ENCODE measurements at places on chromosomes 12 and 14. TPM values are rescaled to one million over a fixed set of nuclear protein-coding genes. Genes with fewer than 3 reads are reported as not detected.
A peak's percentile ranks its signal among the peaks of the same experiment; 100 is the strongest.

Gene JDP2
- 21.9 TPM for total RNA-seq

GRCh38 chr12:131860472-131861260 lies 32.5 kb downstream of the MMP17 start:
- H3K4me3 ChIP-seq = peak overlapping the region; percentile 50
- peak; percentile 41 for DNase-seq
- peaks cover 53% of the 10 kb centered on the region for H3K27me3 ChIP-seq
- H3K4me1 ChIP-seq = peaks cover 8% of the 10 kb centered on the region
- H3K27ac ChIP-seq = peak overlapping the region; percentile 27

DNA sequence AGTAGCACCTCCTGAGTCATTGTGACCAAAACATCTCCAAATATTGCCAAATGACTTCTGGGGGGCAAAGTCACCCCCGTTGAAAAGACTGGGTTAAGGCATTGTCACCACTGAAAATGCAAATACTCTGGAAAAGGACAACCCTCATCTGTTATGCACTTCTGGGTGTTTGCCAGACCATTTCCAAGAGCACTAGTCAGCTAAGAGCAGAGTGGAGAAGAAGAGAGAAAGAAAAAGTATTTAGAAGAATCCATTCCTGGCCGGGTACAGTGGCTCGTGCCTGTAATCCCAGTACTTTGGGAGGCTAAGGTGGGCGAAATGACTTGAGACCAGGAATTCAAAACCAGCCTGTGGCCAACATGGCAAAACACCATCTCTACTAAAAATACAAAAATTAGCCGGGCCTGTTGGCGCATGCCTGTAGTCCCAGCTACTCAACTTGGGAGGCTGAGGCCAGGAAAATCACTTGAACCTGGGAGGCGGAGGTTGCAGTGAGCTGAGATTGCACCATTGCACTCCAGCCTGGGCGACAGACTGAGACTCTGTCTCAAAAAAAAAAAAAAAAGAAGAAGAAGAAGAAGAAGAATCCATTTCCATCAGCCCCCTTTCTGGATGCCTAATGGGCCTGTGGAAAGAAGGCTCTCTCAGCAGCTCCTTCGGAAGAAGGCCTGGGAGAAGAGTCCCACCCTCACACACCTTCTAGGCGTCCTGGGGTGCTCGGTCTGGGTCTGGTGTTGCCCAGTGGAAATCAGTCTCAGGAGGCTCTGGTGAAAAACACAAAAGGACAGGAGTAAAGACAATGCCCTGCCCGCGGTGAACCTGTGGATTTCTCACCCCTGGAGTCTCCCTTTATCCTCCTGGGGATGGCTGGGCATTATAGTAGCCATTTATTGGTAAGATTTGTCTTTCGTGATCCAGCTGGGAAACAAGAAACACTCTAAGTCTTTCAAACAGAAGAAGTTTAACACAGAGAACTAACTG lies 3.5 kb upstream of the LTBR start:
- no peak overlapping the region for H3K27ac ChIP-seq
- H3K4me3 ChIP-seq = no peak overlapping the region
- peaks cover 60% of the 10 kb centered on the region for H3K4me1 ChIP-seq
- no peaks in the 10 kb centered on the region for H3K27me3 ChIP-seq
- H3K36me3 ChIP-seq = no peaks in the 10 kb centered on the region

DNA sequence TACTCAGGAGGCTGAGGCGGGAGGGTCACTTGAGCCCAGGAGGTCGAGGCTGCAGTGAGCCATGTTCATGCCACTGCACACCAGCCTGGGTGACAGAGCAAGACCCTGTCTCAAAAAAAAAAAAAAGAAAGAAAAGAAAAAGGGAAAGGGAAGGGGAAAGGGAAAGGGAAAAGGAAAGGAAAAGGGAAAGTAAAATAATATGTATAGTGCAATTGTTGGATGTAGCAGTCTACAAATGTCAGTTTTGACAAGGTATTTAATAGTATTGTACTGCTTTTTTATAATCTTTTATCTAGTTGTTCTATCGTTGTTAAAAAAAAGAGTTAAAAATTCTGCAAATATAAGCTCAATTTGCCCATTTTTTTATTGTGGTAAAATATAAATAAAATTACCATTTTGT lies 67.3 kb downstream of the SLC2A13 start:
- H3K27me3 ChIP-seq = no peaks in the 10 kb centered on the region
- no peak for DNase-seq
- no peak overlapping the region for H3K27ac ChIP-seq
- H3K36me3 ChIP-seq = no peaks in the 10 kb centered on the region
- H3K4me3 ChIP-seq = no peak overlapping the region

DNA sequence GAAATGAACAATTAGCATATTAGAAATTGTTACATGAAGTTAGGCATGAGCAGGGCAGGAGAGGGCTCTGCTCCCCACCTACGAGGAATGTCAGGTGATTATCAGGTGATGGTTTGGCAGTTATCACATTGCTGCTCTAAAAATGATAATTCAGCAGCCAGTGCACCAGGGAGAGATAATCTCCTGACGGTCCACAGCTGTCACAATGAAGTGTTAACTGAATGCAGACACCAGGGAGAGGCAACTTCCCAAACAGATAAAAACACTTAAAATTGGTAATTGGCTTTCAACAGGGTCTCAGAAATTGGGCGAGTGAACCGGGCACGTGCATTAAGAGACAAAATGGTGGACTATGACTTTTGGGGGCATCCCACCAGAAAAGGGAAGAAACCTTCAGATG lies 176.0 kb downstream of the GRIP1 start:
- H3K4me1 ChIP-seq = no peaks in the 10 kb centered on the region
- no peak for DNase-seq
- no peak overlapping the region for H3K27ac ChIP-seq
- H3K4me3 ChIP-seq = no peak overlapping the region

DNA sequence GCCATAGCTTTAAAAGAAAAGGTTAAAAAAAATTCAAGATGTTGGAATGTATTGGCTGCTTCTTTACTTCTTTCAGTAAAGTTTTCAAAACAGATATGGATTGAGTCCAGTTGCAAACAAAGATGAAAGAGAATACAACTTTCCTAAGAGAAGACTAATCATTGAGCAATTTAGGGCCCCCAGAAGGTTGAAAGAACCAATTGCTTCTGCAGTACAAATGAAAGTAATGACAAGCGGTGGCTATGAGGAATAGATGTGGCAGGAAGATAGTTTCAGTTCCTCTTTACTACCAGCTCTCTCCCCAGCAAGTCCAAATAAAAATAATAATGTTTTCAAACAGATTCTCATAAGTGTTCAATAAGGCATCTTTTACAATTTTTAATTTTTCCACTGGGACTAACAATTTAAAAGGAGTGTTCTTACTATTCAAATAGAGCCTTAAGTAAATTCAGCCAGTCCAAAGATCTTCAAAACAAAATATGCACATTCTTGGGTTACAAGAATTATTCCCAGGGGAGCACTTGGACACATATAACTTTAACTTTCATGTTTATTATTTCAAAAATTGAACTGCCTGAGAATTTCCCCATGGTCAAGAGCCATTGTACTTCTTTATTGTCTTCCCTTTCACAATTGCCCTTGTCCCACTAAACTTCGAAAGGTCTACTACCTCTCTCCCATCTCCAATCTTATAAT lies 62.3 kb upstream of the PPP1R12A start:
- no peak overlapping the region for H3K4me3 ChIP-seq
- no peak overlapping the region for H3K27ac ChIP-seq
- no peak for DNase-seq
- H3K27me3 ChIP-seq = no peaks in the 10 kb centered on the region
- H3K4me1 ChIP-seq = no peaks in the 10 kb centered on the region

- H3K4me3 ChIP-seq = peak overlapping the region; percentile 80
- DNase-seq = no peak
- H3K4me1 ChIP-seq = peaks cover 18% of the 10 kb centered on the region
These were observed 673 bp upstream of the TTC9 start for GRCh38 chr14:70640938-70641547.
